ACHN (cell line): ENCODE measurements at places on chromosomes 7 and 10.

DNA sequence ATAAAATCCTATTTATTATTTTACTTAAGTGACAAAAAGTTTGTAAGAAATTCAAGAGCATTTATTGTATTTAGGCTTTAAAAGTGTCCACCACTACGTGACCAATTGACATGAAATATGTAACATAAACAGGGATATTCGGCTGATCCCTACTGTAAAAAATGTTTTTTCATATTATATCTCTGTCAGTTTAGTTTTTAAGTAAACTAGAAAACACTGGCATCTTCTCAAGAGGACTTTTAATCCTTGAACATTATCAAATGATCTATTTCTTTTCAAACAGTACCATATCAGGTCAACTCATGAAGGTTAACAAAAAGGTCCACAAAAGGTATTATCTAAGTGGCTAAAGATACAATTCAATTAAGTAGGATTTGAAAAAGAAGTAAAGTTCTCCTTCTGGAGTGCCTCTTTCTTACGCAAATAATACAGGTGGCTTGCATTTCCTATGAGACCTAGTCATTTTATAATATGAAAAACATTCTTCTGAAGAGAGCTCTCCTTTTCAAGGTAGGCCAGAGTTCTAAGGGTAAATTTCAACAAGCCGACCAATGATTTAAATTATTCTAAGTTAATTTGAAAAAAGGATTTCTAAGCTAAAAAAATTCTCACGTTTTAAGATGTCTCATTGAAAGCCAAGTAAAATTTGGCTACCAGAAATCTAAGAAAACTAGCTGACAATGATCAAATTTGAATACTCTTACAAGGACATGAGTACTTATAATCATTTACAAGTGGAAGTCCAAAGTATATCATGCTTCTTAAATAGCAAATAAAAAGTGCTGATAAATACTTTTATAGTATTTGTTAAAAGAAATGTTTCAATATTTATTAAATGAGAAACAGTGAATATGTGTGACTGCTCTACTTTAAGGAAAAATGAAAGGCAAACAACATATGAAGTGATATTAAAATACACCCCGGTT lies 133.5 kb downstream of the NRBF2 start:
- DNase-seq, result peak; percentile 34

DNA sequence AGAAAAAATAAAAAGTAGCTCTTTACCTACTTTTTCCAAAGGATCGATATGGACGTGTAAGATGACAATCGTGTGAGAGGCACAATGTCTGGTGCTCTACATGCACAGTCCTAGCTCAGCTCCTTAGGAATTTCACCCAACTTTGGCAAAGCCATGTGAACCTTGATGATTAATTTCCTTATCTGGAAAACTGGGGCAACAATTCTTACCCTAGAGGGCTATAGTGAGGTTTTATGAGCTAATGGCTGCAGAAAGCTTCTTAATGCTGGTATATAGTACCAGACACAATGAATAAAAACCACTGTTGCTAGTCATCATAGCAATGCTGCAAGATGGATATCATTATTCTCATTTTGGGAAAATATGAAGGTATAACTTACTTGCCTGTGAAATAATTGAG lies 202.7 kb downstream of the PARD3 start:
- DNase-seq, result no peak

GRCh38 chr7:97025130-97025499 lies 484 bp upstream of the DLX5 start:
- no peak for DNase-seq

GRCh38 chr7:108045154-108045553 lies 42.2 kb upstream of the LAMB1 start:
- DNase-seq, result no peak

DNA sequence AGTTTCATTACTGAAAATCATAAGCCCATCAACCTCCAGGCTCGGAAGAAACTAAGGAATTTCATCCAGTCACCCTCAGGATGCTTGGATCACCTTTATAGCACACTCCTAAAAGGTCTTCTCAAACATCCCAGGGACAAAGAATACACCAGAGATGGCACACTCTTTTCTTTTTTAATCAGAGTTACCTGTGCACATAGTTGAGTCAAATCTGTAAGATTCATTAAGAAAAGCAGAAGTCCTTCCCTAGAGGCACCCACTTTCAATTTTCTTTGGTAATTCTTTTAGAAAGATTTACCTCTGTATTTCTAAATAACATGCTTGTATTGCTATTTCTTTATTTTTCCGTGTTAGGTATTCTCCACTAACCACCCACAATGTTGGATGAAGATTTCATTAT lies 50.6 kb upstream of the IL6 start:
- no peak for DNase-seq

DNA sequence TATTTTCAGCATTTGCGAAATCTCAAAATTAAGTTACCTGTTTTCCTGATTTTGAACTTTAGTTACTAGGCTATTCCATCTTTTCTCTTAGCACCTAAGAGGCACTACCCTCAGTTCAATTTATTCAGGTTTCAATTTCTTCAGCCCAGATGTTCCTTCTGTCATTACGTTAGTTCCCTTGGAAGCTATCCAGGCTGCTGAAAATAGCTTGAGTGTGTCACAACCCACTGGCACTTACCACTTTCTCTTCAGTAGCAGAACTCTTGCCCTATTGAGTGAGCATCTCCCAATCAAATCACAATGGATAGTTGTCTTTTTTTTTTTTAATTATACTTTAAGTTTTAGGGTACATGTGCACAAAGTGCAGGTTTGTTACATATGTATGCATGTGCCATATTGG lies 332.7 kb upstream of the LRGUK start:
- no peak for DNase-seq

- no peak for DNase-seq
These were observed 10.5 kb downstream of the GHITM start for GRCh38 chr10:84149854-84150253.

DNA sequence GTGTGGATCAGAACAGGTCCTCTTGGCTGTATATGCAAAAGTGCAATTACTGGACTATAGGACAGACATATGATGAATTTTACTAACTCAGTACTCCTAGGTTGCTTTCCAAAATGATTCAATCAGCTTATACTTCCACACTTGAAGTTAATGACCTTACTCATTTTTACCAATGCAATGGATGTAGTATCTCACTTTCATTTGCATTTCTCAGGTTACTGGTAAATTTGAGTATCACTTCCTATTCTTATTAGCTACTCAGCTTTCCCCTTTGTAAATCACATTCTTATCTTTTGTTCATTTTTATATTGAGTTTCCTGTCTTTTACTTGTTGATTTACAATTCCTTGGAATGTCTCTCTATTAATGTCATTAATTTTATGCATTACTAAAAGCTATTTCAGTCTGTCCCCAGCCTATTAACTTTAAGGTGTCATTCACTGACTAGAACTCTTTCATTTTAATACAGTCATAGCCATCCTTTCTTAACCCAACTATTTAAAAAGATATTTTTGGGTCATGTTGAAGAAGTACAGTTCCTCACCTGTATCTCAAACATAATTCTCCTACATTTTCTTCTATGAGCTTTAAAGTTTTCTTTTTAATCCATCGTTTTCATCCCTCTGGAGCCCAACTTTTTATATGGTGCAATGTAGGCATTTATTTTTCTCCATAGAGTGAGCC lies 88.6 kb downstream of the VIM start:
- no peak for DNase-seq

DNA sequence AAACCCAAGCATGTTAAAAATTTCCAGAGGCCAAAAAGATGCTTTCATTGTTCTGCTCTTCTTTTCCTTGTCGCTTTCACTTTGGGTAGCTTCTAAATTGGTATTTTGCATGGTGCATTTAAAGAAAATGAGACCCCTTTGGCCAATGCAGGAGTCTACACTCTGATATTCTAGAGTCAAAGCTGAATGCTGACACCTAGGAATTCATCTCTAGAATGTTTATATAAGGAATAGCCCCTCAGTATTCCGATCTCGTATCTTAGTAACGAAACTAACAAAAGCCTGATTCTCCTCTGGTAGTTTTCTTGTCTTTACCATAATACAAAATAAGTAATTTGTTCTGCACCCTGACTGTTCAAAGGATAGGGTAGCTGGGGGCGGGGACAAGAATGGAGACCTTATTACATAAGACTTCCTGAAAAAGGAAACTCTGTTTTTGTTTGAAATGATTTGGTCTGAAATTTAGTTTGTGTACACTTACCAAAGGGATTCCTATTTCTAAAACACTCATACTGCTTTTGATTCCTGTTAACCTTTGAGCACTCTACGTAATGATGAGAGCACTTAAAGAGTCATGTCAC lies 17.1 kb downstream of the IKZF1 start:
- no peak for DNase-seq

DNA sequence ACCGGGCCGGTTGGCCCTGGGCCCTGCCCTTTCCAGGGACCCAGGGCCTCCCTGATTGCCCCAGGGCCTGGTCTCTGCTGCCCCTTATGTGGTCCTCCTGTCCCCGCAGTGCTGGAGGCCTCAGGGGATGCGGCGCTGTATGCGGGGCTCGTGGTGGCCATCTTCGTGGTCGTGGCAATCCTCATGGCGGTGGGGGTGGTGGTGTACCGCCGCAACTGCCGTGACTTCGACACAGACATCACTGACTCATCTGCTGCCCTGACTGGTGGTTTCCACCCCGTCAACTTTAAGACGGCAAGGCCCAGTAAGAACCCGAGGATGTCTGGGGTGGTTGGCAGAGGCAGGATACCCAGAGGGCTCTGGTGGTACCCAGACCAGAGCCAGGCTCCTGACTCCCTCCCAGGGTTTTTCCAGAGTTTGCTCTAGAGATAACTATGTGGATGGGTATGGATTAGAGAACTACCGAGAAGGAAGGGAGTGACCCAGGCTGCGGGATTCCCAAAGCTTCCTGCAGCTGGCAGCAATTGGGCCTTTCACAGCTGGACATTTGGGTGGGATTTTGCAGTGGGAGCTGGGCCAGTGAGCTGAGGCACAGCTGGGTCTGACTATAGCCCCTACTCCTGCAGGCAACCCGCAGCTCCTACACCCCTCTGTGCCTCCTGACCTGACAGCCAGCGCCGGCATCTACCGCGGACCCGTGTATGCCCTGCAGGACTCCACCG lies 28.1 kb upstream of the SLC29A3 start:
- no peak for DNase-seq

DNA sequence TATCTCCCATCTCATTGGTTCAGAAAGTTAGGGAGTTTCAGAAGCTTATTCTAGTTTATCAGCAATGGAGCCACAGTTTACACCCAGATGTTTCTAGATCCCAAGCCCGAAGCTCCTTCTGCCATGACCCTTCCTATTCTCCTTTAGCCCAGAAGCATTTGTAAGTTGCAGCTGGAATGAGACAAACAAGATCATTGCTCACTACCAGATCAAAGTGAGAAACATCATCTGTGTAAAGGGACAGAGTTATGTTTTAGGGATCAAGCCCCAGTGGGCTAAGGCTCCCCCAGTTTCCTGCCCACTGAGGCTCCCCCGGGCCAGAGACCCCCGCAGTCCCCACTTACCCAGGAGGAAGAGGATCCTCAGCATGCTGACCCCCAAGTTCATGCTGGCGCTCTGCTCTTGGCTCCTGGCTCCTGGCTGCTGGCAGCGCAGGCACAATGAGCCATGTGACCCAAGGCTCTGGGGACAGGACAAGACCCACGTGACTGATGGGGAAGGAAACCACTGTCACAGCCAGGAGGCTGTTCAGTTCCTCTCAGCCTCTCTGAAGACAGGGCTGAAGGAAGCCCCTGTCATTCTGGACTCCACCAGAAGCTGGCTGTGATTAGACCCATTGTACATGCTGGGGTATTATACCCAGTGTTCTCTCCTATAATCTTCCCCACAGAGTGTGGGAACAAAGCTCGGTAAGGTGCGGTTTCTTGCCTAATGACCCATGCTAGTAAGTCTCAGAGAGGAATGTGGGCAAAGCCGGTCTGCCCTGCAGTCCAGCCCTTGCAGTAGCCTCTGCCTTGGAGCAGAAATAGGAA lies at the start of gene TMEM273:
TSS of gene TMEM273 (minus strand) at position 442 of the 812 bp plus-strand sequence. CDS start at position 387, 55 bp downstream.
- peak; percentile 54 for DNase-seq

GRCh38 chr10:133160826-133161471 lies 930 bp downstream of the KNDC1 start:
- DNase-seq, result no peak

DNA sequence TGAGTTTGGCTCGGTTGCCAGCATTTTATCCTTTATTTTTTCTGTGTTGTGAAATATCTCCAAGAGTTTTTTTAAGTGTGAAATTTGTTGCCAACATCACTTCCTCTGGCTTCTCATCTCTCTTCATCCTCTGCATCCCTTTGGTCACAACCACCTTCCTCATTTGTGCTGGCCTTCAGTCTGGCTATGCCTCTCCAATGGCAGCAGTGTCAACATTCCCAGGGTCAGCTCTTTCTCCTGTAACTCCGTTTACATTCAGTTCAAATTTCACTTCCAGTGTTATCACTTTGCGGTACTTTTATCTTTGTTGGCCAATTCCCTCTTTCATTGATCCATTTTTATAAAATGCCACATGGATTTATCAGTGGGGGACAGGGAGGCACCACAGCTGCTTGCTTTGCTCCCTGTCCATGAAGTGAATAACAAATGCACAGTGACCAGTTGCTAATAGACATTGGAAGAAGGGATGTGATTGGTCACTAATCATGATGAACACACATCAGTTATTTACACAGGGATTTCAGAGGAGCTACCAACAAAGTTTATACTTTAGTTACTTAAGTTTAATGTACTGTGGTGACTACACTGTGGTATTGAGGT lies 311.4 kb upstream of the LRGUK start:
- no peak for DNase-seq

DNA sequence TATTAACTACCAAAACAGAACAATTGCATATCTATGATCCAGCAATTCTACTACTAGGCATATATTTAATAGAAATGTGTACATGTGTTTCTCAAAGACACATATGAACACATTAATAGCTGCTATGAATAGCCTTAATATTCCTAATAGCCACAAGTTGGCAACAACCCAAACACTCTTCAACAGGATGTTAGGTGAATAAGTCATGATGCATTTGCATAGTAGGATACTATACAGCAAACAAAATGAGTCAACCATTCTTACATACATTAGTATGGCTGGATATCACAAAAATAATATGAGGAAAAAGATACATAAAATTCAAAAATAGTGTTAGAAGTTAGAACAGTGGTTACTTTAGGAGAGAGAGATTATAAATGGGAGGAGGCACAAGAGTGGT lies 26.8 kb upstream of the ZNF746 start:
- DNase-seq, result no peak

- DNase-seq, result no peak
These were observed 469.1 kb downstream of the GRM8 start for GRCh38 chr7:126783613-126784012.

DNA sequence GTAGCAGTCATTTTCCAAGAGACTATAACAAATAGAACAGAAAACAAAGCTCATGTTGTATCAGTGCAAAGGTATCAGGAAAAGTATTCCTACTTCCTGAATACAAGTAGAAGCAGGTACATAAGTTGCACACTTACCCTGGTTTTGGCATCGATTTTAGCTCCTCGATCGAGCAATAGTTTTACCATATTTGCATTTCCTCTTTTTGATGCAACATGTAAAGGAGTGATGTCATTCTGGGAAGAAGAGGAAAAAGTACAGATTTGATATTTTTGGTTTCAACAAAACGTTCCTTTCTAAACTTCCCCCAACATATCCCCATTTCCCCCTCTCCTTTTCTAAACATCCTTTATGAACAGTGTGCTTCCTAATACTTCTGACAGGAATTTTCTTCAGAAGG lies 155.1 kb downstream of the ANK3 start:
- no peak for DNase-seq

- DNase-seq, result no peak
These were observed 37.7 kb upstream of the SLC26A4 start for GRCh38 chr7:107622894-107623293.

GRCh38 chr10:7487528-7487927 lies 76.7 kb upstream of the SFMBT2 start:
- DNase-seq, result no peak
